ENCODE measurements at places on chromosomes 13 and 19.

- DNase-seq = no peak
Measured at GRCh38 chr19:42079276-42079669, 3.3 kb downstream of the ZNF574 start.

- no peak for DNase-seq
Measured at GRCh38 chr19:39566064-39566463, 26.1 kb upstream of the EID2 start.

GRCh38 chr13:94369972-94370436 lies 109.5 kb downstream of the DCT start:
- DNase-seq = no peak

DNA sequence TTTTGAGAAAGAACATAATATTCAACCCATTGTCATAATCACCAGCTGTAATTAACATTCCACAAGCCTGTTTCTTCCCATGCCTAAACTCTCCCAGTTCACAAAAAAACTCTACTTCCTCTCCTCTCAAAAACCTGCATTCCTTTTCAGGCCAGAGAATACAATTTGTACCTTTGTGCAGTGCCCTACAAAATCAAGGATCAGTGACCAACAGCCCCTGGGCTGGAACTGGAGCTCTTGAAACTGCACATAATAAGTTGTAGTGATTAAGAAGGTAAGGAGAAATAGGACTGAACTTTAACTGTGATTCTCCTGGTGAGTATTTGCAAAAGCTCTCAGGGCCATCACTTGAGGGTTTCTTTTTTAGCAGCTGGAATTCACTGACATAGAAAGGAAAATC lies 472.7 kb downstream of the RFC3 start:
- no peak for DNase-seq
